Esophagus squamous epithelium (tissue), 5 donors: ENCODE measurements at places on chromosomes 4 and X.

DNA sequence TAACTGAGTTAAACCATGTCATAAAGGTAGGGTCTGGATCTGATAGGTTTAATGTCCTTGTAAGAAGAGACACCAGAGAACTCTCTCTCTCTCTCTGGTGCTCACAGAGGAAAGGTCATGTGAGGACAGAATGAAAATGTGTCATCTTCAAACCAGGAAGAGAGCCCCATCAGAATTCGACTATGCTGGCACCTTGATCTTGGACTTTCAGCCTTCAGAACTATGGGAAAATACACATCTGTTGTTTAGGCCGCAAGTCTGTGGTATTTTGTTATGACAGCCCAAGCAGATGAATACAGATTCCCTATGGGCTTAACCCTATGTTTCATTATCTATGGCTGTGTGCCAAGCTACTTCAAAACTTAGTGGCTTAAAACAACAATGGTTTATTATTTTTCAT is 105.5 kb upstream of the DDIT4L start:
- no peak for DNase-seq

GRCh38 chr4:107640878-107641277 is 79.2 kb downstream of the PAPSS1 start:
- DNase-seq = no peak

DNA sequence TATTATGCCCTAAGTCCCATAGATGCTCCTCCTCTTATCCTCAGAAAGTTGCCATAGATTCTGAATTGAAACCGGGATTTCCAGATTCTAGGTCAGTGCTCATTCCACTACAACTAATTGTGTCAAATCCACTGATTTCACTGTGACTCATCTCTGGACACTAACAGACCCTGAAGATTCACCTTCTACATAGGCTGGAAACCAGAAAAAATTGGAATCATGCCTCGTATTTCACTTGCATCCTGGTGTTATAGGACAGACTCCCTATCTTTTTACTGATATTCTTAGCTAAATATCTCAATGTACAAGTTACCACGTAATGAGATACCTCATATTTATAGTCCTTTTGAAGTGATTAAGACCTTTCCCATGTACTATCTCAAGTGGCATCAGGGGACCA is 36.7 kb downstream of the CLNK start:
- no peak for DNase-seq

DNA sequence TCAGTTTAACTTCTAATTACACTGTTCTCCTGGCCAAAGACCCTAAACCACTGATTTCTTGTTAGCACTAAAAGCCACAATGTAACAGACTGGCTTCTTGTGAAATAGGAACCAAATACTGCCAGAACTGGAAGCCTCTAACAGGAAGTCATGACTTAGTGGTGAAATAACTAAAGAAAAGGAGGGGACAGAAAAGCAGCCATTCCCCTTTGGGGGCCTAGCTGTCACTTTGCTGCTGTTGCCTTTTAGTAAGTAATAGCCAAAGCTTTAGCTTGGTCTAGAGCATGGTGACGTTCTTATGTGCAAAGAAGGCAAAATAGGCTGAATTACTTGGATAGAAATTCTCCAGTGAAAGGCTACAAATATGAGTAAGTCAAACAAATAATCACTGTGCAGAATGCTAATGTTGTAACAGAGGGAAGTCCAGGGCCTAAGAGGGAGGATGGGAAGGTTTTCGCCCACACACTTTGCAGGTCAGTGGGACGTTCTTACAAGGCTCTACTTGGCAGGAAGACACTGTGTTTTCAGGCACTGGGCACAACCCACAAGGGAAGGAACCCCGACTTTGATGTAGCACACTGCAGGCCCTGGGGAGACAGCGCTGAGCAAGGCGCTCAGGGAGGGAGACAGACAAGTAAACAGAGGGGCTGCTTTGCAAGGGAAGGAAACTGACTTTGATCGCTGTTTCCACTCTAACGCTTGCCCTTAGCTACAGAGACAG is 16.7 kb downstream of the GAB3 start:
- no peak for DNase-seq

DNA sequence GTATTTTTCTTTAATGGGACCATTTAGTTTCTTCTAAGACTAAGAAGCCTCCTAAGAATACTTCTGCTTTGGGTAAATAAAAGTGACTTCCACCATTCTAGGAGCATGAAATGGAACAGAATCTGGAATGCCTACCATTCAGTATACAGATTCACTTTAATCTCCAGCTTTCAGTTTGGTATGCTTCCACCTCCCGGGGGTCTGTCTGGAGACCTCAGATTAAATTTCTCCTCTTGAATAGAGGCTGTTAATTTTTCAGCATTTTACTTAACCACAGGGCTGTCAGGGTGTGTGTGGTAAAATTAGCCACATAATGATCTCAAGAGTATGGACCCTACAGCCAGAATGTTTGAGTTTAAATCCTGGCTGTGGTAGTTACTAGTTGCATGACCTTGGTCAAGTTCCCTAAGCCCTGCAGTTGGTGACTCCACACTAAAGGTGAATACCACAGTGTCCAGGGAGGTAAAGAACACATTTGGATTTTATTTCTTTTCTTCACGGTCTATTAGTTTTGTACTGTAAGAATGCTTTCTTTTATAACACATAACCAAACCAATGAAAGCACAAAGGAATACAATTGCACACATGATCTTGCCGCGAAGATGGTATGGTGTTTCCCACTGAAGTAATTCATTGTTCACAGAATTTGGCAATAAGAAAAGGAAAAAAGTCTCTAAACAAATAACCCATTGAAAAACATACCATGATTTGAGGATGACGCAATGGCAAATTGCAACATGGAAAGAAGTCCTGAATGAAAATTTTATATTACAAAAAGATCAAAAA is 37.3 kb upstream of the TRIM2 start:
- DNase-seq = no peak

DNA sequence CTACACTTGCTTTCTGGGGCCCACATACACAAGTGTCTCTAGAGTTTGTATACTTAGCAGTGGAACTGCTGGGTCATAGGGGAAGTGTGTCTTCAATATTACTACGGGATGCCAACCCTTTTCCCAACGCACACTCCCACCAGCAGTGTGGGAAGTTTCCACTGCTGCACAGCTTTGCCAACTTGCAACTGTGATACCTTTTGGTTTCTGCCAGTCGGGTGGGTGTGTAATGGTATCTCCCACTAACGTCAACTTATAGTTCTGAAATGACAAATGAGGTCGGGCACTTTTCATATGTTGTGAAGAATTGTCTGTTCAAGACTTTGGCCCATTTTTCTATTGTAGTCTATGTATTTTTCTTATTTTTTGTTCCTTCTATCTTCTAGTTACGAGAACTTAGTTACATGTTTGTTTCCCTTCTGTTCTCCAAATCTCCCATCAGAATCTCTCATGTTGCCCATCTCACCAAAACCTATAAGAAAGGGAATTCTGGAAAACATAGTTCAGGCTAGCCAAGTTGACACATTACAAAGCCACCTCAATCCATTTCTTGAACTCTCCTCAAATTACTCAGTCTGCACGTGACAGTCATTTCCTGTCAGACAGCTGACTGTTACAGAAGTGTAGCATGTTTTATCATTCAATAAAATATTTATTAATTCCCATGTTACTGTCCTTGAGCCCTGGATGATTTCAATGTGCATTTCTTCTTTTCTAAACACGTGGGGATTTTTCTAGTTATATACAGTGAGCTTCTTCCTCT is 30.7 kb downstream of the PNMA6E start:
- DNase-seq = no peak

- DNase-seq = no peak
These were observed 344.4 kb downstream of the UNC5C start for GRCh38 chr4:95204267-95204844.

GRCh38 chr4:14065406-14065805 is 437.9 kb upstream of the BOD1L1 start:
- DNase-seq = no peak

DNA sequence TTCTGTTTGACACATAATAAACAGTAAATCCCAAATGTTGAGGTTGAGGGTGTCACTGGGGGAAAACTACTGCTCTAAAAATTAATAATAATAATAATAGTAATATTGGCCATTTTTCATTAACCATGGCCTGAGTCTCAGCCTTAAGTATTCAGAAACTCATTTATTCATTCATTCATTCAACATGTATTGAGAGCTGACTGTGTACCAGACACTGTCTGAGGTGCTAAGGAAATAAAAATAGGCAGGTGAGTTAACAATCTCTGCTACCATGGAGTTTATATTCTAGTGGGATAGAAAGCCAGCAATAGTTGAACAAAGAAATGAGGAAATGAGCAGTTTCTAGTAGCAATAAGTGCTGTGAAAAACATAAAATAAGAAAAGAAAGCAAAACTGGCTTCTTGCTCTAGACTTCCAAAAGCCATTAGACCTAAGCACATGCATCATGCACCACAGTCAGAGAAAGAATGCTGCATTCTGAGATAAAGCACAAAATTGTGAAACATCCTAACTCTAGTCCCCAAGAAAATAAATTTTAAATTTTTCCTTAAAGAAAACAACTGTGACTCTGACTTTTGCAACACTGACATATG is 278.7 kb downstream of the RCHY1 start:
- DNase-seq = no peak

GRCh38 chr4:174218127-174218790 is 65.2 kb downstream of the FBXO8 start:
- DNase-seq = no peak

- no peak for DNase-seq
These were observed 25.9 kb downstream of the C4orf50 start for GRCh38 chr4:5992171-5992827.

DNA sequence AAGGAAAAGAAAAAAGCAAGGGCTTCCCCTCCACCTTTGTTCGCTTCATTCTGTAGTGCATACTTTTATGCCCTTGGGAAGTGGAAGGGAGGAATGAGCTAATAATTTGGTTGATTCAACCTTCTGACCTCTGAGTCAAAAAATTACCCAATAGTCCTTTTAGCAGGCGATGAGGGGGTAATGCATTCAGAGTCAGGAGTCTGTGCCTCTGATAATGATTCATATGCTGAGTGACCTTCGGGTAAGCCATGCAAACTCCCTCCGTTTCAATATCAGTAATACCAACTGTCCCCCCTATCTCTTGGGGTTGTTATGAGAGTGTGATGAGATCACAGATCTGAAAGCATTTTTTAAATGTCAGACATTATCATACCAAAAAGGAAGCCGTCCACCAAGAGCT is 41.6 kb upstream of the ACSL4 start:
- no peak for DNase-seq

GRCh38 chr4:41209187-41209586 is 5.2 kb downstream of the APBB2 start:
- no peak for DNase-seq

GRCh38 chr4:133920236-133920635 is 281.4 kb downstream of the PABPC4L start:
- DNase-seq = no peak

GRCh38 chrX:38656350-38656915 is 95.1 kb downstream of the TSPAN7 start:
- no peak for DNase-seq

GRCh38 chr4:47672696-47673095 is 165.2 kb downstream of the CORIN start:
- no peak for DNase-seq

- no peak for DNase-seq
These were observed 200.2 kb upstream of the FAM47A start for GRCh38 chrX:34332334-34332733.

GRCh38 chr4:9933956-9934355 is 87.3 kb downstream of the SLC2A9 start:
- no peak for DNase-seq

DNA sequence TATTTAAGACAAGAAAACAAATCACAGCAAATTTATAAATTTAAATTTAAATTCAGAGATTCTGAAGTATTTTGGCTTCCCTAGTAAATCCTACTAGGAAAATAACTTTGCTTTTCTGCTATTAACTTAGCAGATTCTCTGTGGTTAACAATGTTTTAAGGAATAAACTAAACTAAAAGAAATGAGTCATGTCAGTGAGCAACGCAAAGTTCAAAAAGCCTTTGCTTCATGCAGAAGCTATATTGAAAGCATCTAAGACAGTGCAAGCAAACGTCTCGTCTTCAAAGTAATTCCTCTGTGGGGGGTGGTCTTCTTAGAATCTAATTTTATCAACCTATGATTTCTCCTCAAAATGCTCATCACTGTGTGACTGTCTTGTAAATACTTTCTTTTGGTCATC is 30.1 kb downstream of the GABRB1 start:
- DNase-seq = no peak

GRCh38 chrX:74147439-74147838 is 156.5 kb upstream of the ZCCHC13 start:
- no peak for DNase-seq

DNA sequence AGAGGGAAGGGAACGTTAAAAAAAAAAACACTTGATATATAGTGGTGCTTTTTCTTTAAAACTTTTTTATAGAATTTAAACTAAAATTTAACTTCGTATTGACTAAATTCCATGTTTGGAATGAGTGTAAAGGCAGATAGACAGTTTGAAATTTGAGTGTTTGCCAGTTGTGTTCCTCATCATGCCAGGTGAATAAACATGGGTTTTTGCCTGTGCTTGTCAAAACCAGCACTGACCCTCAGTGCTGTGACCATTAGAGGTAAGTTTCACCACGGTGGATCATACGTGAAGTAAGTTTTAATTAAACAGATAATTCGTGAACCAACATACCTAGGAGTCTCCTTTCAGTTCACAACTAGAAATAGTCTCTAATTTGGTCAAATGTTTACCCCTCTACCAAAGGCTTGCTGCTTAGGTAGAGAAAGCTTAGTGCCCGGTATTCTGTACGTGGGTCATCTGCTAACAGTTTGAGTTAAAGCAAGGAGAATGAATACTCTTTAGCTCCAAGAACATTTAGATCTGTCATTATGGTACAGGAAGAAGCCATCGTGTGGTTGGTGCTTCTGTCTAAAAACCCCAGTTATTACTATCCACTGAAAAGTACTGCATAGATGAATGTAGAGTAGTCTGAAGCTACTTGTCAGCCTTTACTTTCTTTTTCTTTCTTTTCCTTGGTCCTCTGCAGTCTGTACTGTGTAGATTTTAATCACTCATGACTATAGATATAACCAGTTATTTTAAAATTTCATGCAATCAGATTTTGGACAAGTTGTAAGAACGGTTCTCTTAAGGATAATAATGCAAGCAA is 32.7 kb downstream of the KIAA0232 start:
- no peak for DNase-seq

DNA sequence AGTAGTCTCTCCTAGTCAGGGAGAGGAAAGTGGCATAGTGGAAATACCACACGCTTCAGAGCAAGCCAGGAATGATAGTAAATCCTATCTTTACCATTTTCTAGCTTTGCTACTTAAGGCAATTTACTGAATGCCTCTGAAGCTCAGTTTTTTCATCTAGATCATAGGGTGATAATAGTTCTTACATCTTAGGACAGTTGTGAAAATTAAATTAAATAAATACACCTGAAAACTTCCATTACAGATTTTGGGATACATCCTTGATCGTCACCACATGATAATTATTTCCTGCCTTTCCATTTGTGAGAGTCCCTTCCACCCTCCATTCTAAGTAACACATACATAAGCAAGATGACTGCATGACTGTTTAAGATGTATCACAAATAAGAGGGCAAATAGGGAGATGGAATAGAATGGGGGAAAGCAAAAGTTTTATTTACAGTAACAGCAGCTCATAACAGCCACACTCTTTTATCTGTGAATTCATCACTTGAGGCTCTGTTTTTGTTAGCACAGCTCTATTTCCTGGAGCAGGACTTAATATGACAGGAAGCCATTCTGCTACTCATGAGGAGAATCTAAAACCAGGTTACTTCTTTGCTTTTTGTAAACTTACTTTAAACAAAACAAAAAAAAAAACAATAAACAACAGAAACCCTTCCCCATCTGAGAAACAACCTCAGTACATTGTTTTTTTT is 13.4 kb downstream of the P2RY10 start:
- no peak for DNase-seq

GRCh38 chrX:40832723-40833122 is 97.4 kb upstream of the MED14 start:
- DNase-seq = no peak

- no peak for DNase-seq
These were observed 36.0 kb downstream of the LHFPL1 start for GRCh38 chrX:112643721-112644120.
